ENCODE measurements at places on chromosomes 6 and 20.
A peak's percentile ranks its signal among the peaks of the same experiment; 100 is the strongest.

DNA sequence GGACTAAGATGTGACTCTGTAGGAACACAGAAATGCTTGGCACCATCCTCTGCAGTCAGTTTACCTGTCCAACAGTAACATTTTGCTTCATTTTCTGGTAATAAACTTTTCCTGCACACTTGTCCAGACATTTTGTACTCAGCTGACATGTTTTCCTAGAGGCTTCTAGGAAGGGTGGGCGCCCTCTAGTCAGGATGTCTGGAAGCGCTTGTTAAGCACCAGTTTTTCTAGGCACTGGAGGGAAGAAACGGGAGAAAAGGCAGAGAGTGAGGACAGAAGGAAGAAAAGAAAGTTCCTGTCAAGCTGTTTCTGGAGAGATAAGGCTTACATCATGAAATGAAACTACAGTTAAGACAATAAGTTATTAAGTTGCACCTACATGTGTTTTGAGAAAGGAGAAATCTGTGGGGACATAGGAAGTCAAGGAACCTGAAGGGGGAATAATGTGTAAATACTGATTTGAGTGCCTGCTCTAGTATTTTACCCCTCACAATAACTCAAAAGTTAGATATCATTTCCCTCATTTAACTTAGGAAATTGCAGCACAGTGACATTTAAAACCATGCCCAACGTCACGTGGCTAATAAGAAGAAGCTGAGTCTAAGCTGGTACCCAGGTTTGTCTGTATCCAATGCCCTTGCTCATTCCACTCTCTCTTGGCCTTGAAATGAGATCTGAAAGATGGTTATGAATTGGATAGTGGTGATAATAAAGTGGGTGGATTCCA is 42.7 kb upstream of the TNFRSF21 start:
- no peak for DNase-seq

GRCh38 chr20:2538356-2538755 is 2.0 kb downstream of the TMC2 start:
- DNase-seq = no peak

GRCh38 chr6:55379895-55380294 is 52.6 kb downstream of the GFRAL start:
- DNase-seq = no peak

GRCh38 chr20:62186887-62187866 is 4.3 kb downstream of the MTG2 start:
- no peak for DNase-seq

GRCh38 chr20:31516651-31517050 is 2.4 kb downstream of the HM13 start:
- DNase-seq = no peak

DNA sequence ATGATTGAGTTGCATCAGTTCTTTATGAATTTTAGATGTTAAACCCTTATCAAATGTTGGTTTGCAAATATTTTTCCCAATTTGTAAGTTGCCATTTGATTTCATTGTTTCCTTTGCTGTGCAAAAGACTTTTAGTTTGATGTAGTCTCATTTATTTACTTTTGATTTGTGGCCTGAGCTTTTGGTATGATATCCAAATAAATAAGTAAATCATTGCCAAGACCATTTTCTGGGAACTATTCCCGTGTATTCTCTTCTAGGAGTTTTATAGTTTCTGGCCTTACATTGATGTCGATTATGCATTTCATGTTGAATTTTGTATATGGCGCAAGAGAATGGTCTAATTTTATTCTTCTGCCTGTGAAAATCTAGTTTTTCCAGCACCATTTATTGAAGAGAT is 13.4 kb downstream of the AIG1 start:
- no peak for DNase-seq

DNA sequence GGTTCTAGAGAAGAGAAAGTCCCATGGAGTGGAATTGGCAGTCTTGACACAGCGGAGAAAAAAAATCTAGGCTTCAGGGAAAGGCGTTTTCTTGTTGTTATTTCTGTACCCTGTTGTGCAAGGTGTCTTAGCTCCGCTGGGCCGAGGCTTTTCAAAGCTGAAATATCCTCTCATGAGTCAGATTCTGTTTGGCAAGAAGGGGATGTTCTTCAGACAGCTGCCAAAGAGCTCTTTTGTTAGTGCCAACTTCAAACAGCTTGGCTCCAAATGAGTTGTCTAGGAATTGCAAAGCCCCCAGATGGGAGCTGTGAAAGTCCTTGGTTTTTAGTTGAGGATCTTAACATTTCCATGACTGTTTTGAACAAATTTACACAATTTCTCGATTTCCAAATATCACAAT is 45.6 kb downstream of the LRRN4 start:
- peak; percentile 49 for DNase-seq

DNA sequence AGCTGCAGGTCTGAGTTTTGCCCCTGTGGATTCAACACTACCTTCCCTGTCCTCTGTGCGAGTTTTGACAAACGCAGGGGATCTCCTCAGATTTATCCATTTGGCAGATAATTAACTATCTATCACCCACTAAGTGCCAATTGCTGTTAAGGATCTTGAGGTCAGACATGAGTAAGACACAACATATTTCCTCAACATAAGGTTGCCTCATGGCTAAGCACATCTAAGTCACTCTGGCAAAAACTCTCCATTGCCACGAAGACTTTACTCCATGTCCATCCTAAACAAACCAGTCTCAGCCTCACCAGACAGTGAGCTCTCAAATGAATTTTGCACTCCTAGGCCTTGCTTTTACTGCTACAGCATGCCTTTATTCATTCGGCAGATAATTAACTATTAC is 408.4 kb downstream of the MAFB start:
- DNase-seq = no peak

DNA sequence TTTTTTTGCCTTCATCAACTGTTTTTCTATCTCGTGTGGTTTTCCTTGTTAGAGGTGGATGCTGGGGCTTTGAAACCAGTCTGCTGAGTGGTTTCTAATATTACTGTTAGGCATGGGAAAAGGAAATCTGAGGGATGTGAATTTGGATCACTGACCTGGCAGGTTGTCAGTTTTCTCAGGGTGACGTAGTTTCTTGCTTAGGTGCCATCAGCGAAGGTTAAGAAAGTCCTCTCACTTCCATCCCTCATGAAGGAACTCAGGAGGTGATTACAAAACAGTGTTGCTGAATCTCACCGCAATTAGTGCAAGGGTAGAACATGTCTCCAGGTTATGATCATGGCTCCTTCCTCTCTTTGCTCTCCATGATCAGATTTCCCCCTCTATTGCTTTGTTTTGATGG is 135.9 kb downstream of the SOX4 start:
- peak; percentile 26 for DNase-seq

DNA sequence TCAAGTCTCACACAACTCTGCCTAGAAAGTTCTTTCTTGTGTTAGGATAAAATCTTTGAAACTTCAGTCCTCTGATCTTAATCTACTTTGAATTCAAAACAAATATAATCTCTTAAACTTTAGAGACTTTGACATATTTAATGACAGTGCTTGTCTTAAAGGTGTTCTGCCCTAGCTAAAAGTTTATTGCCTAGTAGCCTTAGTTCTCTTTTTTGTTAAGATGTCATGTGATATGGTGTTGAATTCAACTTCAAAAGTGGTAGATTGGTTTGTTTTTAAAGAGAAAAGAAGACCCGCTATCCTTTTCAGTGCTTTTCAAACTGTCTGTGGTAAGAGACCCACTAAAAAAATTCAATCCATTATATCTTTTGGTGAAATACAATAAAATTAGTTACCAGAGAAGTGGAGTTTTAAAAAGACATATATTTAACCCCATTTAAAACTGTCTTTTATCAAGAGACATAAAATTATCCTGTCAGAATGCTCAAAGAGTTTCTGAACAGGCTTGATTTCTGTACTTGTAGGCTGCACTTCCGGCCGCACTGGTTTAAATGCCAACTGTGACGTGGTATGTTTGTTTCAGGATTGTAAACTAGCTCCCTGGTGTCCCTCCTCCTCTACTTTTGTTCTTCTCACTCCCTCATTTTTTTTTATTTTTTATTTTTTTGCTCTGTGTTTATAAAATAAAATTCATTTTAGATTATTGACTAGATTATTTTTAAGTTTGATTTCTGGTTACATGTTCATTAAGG is 76.5 kb downstream of the QKI start:
- DNase-seq = peak; percentile 51

DNA sequence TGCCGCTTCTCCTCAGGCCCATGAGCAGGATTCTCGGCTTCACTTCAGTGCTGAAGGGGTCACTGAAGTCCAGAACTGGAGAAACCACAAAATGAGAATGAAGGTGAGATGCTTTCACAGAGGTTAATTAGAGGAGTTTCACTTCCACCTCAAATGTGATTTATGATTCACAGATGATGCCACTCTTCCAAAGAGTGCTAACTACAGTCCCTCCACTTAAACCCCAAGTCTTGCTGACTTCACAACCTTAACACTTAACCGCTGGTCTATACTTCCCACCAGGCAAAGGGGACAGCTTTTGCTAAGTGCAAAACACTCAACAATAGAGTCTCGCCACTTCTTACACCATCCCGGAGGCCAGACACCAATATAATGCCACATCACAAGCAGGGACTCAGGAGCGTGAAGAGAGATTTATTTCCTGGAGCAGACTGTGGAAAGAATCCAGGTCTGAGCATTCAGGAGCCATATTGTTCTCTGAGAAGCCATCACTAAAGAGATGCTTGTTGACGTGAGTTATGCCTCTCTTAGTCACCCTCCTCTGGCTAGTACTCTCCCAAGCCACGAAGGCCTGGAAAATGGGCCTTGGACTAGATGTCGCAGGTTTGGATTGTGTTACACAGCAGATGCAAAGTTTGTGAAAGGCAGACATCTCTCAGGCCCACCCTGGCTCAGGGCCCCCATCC is 24.4 kb downstream of the RRAGD start:
- no peak for DNase-seq

DNA sequence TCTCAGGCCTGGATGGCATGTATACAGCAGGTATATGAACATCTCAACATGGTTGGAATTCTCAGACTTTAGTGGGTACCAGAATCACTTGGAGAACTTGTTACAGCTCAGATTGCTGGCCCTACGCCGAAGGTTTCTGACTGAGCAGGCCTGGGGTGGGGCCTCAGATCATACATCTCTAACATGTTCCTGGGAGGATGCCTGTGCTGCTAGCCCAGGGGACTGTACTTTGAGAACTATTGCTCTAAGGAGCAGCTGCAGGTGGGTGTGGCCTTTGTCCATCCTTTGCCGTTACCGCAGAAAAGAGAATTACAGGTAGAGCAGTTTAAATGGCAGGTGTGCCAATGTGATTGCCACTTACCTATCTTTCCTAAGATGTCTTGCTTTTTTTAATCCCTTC is 310.5 kb upstream of the JAG1 start:
- no peak for DNase-seq

GRCh38 chr6:144543006-144543871 is 258.1 kb downstream of the UTRN start:
- DNase-seq = no peak

DNA sequence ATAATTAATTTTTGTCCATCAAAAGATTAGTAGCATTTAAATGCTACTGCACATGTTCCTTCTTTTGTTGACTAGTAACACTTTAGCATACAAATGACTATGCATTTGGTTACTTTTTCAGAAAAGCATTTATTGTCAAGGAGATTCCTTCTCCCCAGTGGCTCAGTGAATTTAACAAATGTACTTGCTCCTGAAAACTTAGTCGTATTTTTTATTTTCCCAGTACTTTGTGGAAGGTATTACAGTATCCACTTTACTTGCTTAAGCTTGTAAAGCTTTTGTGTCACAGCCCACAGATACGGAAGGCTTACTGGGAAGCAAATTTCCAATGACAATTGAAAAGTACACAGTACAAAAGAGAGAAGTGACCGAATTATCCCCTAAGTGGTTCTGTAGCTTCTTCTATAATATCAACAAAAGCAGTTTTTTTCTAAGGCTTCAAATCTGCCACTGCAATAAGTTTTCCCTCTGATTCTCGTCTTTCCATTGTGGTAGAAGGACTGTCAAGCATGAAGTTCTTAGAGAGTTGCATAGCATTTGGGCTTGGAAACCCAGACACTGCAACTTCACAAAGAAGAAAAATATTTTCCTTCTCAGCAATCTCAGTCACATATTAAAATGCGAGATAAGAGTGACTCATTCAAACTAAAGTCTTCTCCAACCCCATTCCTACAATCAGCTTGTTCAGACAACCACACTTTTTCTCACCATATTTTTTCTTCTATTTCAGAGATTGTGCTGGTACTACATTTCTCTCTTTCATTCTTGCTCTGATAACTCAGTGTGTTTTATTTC is 431.2 kb downstream of the GRIK2 start:
- no peak for DNase-seq

DNA sequence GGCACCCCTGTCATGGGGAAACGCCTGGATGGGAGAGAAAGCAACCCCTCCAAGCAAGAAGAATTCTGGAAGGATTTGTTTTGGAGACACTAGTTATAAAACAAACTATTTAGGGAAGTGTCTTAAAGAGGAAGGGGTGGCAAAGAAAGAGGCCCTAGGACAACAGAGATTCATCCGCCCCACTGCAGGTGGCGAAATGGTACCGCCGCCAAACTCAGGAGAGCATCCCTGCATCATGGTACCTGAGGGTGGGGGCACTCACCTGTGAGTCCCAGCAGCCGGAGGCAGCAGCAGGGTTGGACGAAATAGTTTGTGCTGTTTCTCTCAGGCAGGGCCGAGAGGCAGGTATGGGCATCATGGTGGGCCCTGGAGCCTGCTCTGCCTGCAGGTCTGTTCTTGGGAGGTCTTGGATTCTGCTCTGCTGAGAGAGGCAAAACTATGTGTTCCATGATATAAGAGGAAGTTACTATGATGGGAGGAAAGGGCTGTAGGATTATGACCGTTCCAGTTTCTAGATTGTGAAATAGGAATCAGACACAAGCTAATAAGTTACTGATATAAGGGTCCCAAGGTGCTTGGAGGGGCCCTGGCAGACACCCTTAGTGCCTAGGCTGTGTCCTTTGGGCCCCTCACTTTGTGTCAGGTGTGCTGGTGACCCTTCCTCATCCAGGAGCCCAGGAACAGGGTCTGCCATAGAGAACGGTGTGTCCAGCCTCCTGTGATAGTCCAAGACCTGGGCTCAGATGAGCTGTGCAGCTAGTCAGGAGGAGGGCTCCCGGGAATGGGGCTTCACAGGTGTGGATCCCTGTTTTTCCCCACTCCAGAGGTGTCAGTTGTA is 20.4 kb downstream of the SIRPD start:
- DNase-seq = no peak

DNA sequence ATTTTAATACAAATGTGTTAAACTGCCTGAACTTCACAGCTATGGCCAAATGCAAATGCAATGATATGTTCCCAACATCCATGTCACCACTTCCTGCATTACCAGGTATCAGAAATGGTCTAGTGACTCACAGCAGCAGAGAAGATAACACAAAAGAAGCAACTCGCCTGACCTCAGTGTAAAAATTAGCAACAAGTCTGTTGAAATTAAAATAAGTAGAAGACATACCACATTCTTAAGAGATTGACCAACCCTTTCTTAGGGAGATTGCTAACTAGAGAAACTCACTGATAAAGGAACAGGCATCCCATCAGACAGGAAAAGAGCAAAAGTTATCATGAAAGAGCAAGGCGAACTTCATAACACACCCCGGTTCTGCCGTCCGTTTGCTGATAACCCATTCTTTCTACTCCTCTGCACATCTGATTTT is 45.1 kb downstream of the RNASET2 start:
- DNase-seq = no peak

GRCh38 chr6:570825-571224 is 86.1 kb downstream of the HUS1B start:
- no peak for DNase-seq

GRCh38 chr6:151502499-151502898 is 8.7 kb downstream of the CCDC170 start:
- no peak for DNase-seq
